ENCODE measurements at places on chromosomes 12 and 14.

GRCh38 chr12:75809746-75810145 is 221.8 kb downstream of the PHLDA1 start:
- no peak overlapping the region for H3K27ac ChIP-seq
- no peak for DNase-seq
- no peak overlapping the region for H3K4me3 ChIP-seq
- no peaks in the 10 kb centered on the region for H3K27me3 ChIP-seq

DNA sequence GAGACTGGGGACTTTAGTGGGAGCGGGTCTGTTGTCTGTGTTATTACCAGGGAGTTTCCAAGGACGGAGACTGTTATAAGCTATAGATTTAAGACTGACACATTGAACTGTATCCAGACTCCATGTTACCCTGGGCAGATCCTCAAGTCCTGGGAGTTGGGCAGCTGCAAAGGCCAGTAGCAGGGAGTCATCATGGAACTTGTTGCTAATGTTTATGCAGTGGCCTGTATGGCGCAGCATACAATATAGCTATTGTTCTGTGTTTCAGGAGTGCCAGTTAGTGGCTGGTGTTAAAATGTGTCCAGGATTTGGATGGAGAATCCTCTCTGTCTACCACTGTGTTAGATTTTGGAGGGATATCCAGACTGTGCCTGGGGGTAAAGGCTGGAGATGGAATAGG is 31.7 kb downstream of the SMOC1 start:
- no peaks in the 10 kb centered on the region for H3K36me3 ChIP-seq
- no peak overlapping the region for H3K4me3 ChIP-seq
- H3K27ac ChIP-seq, result no peak overlapping the region
- DNase-seq, result no peak
- no peaks in the 10 kb centered on the region for H3K4me1 ChIP-seq

DNA sequence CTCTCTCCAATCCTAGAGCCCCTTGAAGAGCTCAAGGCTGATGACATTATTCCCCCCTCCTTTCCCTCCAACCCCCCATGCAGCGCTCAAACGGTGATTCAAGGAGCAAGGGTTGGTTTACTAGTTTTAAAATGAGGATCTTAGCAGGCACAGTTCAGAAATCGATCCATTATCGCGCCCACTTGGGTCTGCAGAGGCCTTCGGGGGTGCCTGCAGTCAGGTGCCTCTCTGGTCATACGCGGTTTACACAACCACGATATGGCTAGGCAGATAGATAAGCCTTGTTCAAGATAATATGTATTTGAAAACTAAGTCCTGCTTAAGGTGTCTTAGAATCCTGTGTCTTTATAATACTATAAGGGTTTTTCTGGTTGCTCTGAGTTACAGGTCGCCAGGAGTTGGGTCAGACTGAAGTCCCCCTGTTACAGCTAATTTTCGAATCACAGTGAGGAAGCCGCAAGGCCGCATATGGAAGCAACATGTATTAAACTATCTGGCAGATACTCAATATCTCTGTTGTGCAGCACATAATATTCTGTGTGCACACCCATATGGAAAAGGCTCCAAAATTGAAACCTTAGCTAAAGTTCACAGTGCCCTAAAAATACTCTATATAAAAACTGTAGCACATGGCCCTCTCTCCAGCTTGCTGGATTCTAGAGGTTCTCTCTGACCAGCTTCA is 10.0 kb downstream of the BHLHE41 start:
- no peaks in the 10 kb centered on the region for H3K36me3 ChIP-seq

- DNase-seq, result no peak
- no peak overlapping the region for H3K4me3 ChIP-seq
- no peak overlapping the region for H3K27ac ChIP-seq
- H3K27me3 ChIP-seq, result no peaks in the 10 kb centered on the region
- H3K36me3 ChIP-seq, result no peaks in the 10 kb centered on the region
- H3K4me1 ChIP-seq, result no peaks in the 10 kb centered on the region
Observed at GRCh38 chr12:32437095-32437515, 37.7 kb downstream of the FGD4 start.
